NK-92 treated with Interleukin-12 subunit alpha and Interleukin-12 subunit beta, amount 100 ng/mL, for 24 hours (cell line): ENCODE measurements at places on chromosomes 5 and 9.

- no peak for DNase-seq
Measured at GRCh38 chr9:107942291-107942690, 452.7 kb upstream of the KLF4 start.

- no peak for DNase-seq
Measured at GRCh38 chr9:37915911-37916470, 12.1 kb upstream of the SLC25A51 start.

DNA sequence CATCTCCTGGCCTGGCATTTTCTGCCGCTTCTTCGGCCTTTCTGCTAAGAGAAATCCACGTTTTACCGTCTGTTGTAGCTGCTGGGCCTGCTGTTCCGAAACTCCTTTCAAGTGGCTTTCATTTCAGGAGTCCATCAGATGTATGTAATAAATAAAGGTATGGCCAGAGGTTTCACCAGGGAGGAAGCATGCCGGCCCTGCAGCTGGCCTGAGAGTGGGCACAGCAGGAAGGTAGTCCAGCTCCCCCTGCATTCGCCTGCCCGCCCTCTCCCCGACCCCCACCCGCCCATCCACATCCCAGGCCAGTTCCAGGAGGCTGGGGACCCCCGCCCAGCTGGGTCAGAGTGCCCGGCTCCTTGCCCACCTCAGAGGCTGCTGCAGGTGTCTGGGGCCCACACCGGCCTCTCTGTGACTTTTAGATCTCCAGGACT, 46.4 kb upstream of the EXOC3 start:
- no peak for DNase-seq

- no peak for DNase-seq
Measured at GRCh38 chr9:26939955-26940711, 6.9 kb downstream of the PLAA start.

DNA sequence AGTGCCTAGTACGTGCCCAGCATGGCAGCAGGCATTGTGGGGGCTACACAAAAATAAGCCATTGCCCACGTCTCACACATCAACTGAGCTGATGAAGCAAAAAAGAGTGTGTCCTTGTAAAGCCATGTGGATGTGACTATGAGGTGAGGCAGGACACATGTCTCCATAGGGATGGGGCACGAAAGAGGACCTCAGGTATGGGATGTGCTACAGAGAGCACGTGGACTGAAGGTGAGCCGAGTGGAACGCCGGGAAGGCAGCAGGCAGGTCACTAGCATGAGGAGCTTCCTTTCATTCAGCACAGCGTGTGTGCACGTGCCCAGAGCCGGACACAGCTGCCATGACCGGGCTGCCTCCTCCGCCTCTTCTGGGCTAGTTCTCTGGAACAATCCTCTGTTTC, 429.8 kb downstream of the SPOCK1 start:
- no peak for DNase-seq

DNA sequence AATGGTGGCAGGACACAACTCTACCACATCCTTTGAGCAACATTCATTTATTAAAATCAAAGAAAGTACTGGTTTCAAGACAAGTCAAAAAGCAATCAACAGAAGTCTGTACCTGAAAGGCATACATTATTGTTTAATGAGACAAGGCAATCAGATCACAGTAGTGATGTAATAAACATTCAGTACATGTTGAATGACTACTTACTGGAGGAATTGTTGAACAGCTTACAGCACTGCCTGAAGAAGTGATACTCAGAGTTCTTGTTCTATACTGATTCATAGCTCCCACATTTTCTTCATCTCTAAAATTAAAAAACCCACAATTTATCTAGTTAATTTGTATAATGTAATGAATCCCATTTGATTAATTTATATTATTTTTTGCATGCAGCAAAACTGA, 18.2 kb downstream of the RIOK2 start:
- DNase-seq, result no peak

DNA sequence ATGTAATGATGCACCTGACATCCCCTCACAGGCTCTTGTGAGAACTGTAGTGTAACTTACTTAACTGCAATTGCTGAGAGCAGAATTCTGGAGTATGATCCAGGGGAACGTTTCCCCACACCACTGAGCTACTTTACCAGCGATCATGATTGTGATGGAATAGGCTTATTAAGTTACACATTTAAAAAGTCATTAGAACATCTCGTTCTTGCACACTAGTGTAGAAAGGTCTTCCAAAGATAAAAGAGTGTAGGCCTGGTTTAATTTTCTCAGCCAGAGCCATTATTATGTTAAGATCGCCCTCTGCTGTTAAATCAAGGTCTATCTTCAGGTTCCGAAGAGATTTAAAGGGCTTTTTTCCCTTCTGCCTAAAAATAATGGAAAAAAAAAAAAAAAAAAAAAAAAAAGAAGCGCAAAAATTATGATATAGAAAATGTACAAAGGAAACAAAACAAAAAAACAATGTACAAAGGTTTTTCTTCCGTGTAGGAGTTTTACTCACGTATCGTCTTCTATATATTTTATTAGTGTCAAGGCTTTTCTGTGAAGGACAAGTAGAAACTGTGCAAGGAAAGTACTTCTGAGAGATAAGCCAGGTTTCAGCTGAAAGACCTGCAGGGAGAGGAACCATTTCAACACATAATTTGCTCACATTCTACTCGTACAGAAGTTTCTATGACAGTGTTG, 18.6 kb upstream of the MOB3B start:
- DNase-seq, result no peak

DNA sequence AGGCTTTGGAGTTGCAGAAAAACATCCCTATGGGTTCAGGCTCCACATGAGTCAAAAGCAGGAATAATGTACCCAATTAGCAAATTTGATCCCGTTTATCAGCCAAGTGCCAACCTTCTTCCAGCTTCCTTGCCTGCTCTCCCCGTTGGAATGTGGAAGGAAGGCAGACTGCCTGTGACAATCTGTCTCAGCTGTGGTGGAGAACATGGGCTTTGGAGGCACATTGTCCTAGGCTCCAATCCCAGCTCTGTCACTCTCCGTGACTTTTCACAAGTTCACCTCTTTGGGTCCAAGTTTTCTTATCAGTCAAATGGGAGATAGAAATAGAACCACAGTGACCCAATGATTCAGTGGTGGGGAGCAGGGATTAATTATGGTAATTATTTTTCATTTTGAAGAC, 113.9 kb downstream of the ARHGAP26 start:
- DNase-seq, result no peak

GRCh38 chr5:2697446-2698200, 53.9 kb downstream of the IRX2 start:
- no peak for DNase-seq

DNA sequence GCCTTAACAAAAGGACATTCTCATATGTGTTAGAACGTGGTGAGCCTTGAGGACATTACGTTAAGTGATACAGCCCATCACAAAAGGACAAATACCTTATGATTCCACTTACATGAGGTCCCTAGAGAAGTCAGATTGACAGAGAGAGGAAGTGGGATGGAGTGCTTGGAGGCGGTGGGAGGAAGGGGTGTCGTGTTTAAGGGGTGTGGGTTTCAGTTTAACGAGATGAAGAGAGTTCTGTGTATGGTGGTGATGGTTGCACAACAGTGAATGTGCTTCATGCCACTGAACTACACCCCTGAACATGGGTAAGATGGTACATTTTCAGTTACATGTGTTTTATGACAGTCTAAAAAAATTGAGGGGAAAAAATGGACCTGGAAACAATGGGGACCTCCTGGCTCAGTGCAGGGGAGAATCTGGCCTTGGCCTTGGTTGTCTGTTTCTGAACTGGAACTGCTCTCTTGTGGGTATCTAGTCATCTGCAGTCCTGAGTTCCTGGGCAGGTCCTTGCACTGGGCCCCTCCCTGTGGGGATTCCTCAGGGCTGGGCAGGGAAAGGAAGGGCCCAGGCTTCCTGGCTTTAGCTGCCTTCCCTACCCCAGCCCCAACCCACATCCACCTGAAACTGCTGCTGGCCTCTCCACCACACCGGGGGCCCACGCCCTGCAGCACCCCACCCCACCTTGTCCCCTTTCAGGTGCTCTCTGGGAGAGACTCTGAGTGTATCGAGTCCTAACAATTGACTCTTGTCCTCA, 17.8 kb downstream of the LRRC8A start:
- DNase-seq, result no peak

GRCh38 chr9:125985142-125985997, 238.2 kb downstream of the PBX3 start:
- no peak for DNase-seq

DNA sequence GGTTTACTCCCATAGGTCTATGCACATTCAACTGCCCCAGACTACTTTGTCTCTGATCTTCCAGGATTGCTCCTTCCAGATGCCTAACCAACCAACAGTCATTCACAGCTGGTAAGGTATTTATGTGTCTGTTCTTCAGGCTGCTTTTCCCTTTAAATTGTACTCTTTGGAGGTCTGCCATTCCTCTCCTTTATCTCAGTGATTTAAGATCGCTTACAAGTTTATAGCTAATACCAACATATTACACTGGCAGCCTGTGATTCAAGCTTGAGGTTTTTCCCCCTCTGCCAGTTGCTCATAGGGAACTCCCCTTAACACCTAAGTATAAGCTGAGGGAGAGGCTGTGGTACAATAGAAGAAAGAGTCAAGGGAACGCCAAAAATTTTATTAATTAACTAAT, 711.7 kb upstream of the EDIL3 start:
- no peak for DNase-seq

GRCh38 chr5:130868186-130868840, 296.7 kb downstream of the HINT1 start:
- no peak for DNase-seq

- no peak for DNase-seq
Measured at GRCh38 chr9:121768416-121769015, 117.1 kb downstream of the DAB2IP start.

DNA sequence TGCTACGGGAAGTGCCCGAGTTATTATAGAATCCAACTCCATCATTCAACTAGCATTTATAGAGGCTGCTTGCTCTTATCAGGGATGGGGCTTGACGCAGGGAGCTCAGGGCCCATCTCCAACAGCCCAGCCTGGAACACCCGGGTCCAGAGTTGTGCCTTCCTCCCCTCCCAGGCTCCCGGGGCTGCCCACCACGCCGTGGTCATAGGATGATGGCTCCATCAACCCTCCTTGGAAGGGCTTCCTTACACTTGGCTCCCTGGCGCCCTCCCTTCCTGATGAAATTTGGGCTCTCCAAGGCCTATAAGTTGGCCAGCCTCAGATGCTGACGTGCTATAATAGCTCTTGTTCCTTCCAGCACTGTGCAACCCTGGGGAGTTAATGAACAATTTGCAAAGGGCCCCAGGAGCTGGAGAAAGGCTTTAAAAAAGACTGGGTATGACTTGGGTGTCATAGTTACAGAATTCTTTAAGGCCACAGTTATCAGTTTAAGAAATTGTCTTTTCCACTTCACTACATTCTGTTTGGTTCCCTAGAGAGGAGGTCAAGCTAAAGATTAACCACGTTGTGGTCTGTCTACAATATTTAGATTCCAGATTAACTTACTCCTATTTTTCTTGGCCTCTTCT, 42.5 kb upstream of the GADD45G start:
- no peak for DNase-seq

GRCh38 chr5:10910261-10910660, 149.2 kb upstream of the DAP start:
- no peak for DNase-seq

DNA sequence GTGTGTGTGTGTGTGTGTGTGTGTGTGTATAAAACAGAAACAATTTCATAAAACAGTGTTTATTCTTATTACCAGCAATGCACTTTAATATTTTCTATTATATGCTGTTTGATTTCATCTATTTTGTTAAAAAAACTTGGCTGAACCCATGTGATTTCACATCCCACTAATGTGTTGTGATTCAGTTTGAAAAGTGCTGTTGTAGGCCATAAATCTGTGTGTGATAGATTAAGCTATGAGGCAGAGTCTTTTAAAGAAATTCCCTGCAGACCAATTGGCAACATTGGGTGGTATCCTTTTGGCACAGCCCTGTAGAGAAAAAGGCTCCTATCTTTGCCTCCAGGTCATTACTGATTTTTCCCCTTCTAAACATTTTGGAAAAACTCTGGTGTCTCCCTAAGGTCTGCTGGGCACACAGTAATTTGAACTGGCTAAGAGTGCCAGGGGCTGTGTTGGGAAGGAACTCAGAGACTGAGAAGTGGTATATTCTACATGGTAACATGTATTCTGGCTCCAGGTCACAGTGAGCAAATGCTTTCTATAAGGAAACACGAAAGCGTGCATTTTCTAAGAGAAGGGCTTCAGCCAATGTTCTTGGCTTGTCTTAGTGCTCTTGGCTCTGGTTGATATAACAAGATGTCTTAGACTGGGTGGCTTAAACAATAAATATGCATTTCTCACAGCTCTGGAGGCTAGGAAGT, 4.5 kb downstream of the CAMK4 start:
- no peak for DNase-seq

DNA sequence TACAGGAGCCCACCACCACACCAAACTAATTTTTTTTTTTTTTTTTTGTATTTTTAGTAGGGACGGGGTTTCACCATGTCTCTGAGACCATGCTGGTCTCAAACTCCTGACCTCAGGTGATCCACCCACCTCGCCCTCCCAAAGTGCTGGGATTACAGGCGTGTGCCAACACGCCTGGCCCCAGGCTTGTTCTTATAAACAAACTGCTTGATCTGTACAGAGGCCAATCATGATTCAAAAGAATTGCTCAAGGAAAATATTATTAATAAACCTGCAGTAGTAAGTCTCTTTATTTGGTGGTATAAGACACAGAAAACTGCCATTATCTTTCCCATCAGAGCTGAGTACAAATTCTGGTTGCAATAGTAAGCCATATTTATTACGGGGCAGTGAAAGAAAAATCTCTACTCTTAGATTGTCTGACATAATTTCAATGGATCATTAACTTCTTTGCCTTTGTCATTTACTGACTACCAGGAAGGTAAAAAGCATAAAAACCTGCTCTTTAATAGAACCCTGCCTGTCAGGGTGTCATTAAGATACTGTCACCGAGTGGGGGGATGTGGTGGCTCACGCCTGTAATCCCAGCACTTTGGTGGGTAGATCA, 33.3 kb downstream of the RASEF start:
- DNase-seq, result no peak

GRCh38 chr9:116661037-116661954, 25.8 kb upstream of the TRIM32 start:
- DNase-seq, result no peak

DNA sequence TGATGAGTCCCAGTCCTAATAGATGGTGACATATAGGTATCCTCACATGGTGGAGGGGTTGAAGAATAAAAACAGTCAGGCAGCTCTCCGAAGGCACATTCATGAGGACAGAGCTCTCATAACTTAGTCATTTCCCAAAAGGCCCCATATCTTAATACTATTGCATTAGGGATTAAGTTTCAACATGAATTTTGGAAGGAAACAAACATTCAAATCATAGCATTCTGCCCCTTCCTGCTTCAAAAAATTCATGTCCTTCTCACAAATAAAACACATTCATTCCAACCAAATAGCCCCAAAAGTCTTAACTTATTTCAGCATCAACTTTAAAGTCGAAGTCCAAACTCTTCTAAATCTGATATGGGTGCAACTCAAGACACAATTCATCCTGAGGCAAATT, 277.2 kb upstream of the NR4A3 start:
- DNase-seq, result no peak

- DNase-seq, result no peak
Measured at GRCh38 chr5:110842948-110843347, 104.1 kb downstream of the SLC25A46 start.
